ENCODE measurements at places on chromosomes 2 and 18.

DNA sequence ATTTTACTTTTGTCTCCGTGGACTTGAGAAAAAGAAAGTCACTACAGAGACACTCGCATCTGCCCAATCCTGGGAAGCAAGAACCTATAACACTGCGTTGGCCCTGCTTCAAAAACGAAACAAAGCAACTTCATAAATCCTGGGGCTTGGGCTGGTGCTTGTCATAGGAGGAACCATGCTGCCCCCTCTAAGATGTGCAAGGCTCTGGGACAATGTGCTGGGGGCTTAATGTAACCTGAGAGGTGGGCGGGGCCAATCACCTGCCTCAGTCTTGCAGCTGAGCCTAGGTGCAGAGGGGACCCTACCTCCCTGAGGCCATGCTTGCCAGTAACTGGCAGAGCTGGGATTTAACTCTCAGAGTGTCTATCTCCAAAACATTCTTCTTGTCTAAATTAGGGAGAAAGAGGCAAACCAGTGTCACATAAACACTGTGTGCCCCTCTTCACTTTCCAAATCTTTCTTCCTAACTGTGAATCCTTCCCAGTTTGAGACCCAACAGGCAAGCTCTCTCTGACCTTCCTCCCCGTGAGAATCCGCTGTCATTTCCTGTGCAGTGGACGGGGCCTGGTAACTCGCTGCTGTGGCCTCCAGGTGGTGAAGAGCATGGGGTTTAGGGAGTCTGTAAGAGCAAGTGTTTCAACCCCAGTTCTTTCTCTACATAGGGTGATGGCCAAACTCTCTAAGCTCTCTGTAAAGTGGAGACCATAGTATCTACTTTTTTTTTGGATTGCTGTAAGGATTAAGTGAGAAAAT is 115.1 kb downstream of the ACKR3 start:
- no peak for DNase-seq

DNA sequence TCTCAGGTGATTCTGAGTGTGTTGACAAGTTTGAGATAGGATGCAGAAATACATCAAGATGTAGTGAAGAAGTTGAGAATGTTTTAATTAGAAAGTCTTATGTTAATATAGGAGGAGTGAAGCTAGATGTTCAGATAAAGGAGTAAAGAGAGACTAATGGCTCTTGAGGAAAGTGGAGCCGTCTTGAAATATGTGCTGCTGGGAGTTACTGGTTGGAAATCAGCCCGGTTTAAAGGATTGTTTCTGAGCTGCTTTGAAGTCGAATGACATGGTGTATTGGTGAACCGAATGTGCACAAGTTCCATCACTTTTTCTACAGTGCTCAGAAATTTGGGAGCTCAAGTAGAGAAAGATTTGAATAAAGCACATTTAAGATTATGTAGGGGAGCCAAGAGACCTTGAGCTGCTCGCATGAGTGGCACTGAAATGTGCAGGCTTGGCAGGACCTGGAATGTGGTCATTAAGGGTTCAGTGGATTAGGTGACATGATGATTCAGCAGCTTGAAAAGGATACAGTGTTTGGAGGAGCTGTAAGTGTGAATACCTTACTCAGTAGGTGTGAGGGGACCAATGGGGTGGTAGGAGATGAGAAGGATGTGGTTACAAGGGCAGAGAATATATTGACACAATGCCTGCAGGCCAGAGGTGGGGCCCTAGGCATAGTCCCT is 68.6 kb downstream of the CAB39 start:
- DNase-seq: no peak

- DNase-seq: no peak
Observed at GRCh38 chr2:113098041-113098440, 29.4 kb upstream of the IL1RN start.

DNA sequence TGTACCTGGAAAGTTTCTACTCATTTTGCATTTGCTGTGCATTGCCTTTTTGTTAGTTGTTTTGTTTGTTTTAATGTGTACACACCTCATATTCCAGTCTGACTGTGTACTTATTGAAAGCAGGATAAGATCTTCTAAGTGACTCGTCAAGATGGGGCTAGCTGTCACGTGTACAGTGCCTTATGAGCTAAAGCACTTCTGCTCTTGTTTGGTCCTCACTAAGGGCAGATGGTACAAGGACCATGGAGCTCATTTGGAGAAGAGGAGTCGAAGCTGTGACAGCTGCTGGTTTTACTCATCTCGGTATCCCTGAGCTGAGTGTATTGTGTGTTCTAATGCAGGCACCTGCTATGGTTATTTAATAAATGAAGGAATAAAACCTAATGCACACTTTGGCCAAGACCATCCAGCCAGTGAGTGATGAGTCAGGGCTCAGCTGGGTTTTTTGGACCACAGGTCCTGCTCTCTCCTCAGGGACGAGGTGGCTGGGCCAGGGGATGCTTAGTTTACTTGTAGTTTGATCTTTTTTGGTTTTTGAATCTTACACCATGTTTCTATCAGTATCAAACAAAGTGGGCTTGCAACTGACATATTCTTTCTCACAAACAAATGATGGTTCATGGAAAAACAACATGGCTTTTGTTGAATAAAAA is 152.5 kb upstream of the APCDD1 start:
- no peak for DNase-seq

DNA sequence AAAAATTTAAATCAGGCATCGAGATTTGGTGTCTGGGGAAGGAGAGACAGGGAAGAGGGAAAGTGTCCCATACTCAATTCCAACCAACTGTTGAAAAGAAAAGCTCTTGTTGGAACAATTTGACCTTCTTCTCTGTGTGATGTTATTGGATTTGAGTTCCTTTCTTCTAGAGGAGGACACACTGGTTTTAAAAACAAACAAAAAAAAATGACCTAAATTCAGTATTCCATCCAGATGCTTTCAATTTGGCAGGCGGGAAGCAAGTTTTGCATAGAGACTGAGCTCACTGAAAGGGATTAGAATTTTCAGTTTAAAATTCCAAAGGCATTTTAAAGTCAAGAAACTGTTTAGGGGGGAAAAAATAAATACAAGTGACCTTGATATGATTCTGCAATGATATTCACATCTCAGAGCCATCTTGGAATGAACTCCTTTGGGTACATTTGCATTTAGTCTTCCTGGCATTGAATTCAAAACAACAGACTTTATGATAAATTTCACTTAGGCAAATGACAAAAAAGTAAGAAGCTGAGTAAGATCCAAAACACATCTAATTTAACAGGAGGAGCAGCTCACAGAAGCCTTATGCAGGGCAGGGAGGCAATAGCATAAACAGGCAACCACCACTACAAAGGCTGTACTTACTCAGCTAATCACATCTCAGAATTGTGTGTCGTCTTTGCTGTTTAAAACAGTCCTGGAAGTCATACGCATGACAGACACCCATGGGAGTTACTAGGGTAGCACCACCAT is 126.8 kb downstream of the CDH20 start:
- no peak for DNase-seq

- no peak for DNase-seq
Observed at GRCh38 chr2:221817052-221817451, 244.9 kb upstream of the EPHA4 start.

DNA sequence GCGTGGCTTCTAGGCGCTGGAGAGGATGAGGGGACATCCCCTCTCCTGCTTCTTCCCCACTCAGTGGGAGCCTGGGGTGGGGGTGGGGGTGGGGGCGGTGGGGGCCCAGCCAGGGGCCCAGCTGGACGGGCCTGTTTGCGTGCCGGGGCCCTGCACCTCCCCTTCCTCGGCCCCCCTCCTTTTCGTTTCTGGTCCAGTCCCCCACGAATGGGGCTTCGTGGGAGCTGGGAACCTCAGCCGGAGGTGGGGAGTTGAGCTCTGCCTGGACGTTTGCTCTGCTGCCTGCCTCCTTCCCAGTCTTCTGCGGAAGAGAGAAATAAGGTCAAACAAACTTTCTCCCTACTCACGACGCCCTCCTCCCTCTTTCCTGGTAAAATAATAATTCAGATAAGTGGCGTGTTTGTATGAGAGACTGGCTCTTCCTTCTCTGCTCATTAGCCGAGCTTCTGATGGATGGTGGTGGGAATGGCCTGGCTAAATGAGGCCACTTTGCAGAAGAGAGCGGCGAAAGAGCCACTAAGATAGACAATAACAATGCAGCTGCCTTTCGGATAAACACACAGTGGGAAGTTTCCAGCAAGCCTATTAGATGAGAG is 782 bp downstream of the MTA3 start:
- no peak for DNase-seq

DNA sequence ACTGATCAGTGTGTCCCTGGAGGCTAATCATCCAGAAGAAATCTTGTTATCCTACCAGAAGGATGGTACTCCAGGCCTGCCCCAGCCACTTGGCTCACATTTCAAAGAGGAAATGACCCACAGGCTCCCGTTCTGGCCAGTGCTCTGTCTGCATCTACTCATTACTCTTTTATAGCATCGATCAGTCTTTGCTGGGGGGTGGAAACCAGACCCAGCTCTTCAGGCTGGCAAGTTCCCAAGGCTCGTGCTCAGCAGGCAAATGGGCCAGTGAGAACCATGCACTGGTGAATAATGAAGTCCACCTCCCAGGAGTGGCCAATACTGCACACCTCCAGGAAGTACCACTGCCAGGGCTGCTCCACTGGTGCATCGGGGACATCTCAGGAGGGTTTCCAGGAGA is 38.8 kb downstream of the DNER start:
- DNase-seq: no peak

DNA sequence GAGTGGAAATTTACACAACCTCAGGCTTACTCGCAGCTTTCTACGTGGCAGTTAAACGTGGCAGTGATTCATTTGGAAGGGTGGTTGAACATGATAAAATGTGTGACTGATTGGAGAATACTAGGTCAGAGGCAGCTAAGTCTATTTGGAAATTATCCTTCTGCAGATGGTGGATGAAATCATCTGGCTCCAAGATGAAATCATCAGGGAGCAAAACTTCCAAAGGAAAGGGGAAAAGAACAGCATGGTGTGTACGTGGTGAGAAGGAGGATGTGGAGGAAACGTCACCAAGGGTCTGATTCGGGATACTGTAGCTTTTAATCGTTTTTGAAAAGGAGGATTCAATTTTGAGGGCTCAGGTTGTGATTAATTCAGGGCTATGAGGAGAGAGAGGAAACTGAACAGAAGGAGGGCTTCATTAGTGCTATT is 47.9 kb downstream of the COL3A1 start:
- DNase-seq: no peak

- no peak for DNase-seq
Observed at GRCh38 chr18:37666991-37667390, 101.4 kb upstream of the CELF4 start.

DNA sequence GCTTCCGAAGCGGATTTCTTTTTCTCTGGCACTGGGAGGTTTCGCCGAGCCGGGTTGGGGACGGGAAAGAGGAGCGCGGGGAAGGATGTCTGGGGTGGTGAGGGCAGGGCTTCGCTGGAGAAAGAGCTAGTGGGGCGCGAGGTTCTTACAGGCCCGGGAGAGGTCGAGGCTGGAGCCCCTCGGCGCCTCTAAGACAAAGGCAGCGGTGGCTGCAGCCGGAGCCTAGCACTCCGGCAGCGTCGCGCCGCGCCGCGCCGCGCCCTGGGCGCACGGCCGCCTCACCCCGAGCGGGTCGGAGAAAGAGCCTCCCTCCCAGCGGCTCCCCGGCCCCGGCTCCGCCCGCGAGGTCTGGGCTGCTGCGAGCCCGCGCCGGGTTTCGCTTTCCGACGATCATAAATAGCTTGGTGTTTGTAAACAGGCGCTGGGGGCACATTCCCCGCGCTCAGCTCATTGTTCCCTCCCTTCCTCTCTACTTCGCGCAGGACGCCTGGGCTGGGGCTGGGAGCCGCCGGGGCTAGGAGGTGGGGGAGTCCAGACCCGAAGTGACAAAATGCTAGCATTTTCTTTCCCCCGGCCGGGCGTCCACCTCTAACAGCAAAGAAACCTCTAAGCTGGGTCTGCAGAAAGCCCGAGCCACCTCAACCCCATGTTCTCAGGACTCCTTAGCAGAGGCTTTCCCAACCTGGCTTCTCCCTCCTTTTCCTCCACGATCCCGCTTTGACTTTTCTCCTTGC is 813 bp upstream of the MEIS1 start:
- no peak for DNase-seq

DNA sequence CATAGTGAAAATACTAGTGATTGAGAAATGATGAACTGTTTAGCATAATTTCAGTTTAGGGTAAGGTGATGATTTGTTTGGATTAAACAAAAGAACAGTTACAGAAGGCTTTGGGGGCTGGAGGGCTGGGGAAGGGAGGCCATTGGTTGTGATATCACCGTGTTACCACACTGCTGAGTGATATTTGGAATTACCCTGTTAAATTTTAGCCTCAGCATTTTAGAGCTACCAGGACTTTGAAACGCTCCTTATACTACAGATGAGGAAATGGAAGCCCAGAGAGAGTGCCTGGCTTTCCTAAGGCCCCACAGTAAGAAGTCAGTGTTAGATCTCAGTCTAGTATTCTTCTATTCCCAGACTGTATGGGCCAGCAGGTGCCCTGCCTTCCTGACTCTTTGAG is 15.6 kb downstream of the ARHGEF33 start:
- DNase-seq: no peak
